ENCODE measurements at places on chromosomes 12 and 14. TPM values are rescaled to one million over a fixed set of nuclear protein-coding genes. Genes with fewer than 3 reads are reported as not detected.
A peak's percentile ranks its signal among the peaks of the same experiment; 100 is the strongest.

DNA sequence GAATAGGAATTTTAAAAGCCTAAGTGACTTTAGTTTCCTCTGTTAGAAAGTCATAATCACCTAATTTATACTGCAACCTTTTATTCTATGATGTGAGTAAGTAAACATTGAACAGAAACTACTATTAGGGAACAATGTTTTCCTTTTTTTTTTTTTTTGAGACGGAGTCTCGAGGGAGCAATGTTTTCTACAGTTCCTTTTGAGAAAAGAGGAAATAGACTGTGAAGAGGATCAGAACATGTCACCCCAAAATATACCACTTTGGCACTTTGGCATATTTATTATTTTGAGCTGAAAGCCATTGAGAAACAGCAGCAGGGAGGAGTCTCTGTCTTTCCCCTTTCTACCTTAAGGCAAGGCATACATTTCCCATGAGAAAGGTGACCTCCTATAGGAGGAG, 162.7 kb upstream of the CNOT2 start:
- DNase-seq: no peak

- no peak for DNase-seq
These were observed 4.5 kb downstream of the E2F7 start for GRCh38 chr12:77060883-77061240.

DNA sequence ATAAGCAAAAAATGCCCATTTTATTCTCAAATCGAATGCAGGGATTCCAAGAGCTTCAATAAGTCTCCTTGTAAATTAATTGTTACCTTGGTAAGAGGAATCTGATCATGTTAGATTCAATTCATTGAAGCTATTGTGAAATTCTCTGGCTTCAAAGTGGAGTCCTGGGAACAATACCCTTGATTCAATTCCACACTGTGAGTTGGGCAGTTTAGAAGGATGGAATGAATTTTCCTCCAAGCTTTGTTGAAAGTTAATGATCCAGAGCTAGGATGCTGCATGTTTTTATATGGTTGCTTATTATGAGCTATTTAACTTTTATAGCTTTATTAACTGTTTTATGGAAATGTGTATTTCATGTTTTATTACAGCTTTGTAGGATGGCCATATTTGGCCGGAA, 89.9 kb upstream of the IGF1 start:
- DNase-seq: no peak

DNA sequence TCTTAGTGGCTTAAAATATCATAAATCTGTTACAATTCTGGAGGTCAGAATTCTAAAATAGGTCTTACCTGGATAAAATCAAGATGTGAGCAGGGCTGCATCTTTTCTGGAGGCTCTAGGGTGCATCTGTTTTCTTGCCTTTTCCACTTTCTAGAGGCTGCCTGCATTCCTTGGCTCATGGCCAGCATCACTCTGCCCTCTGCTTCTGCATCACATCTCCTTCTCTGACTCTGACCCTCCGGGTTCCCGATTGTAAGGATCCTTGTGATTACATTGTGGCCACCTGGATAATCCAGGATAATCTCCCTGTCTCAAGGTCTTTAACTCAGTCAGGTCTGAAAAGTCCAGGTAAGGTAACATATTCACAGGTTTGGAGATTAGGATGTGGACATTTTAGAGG, 11.0 kb upstream of the BMP4 start:
- DNase-seq: no peak

DNA sequence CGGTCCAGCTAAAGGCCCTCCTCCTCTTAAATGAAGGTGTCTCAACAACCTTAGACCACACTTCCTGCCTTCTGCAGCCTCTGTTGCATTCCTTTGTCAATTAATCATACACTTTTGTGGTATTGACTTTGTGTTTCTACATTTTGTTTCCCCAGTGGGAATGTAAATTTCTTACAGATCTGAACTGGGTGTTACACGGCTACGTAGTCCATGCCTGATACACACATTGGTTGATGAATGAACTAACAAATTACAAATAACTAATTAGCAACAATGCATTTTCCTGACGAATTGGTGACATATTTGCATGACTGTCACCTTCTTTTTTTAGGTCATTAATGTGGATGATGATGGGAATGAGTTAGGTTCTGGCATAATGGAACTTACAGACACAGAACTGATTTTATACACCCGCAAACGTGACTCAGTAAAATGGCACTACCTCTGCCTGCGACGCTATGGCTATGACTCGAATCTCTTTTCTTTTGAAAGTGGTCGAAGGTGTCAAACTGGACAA, 15.2 kb upstream of the CCT2 start:
- DNase-seq: no peak

- no peak for DNase-seq
These were observed 73.7 kb downstream of the BBS10 start for GRCh38 chr12:76274420-76275083.

- DNase-seq: no peak
These were observed 10.8 kb upstream of the ACTR6 start for GRCh38 chr12:100189636-100190394.

GRCh38 chr12:43578782-43579181, 26.8 kb upstream of the ADAMTS20 start:
- DNase-seq: peak; percentile 10

DNA sequence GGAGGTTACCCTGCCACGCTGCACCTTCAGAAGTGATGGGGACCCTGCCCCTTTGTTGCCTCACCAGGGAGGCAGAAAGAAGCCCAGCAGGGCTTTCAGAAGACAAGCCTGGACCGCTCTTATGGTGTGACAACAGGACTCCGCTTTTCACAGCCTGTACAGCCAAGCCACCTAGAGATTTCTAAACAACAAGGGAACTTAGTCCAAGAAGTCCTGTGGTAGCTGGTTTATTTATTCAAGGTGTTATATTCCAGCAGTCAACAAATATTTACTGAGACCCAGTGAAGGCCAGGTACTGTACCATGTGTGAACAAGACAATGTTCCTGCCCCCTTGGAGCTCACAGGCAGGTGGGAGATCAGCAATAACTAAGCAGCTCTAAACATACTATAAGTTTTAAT, 4.0 kb upstream of the TMEM229B start:
- DNase-seq: no peak

GOLGA3 gene
- 64.1 TPM for total RNA-seq

SPIC gene
- total RNA-seq: not detected

SERPINA1 gene
- total RNA-seq: 26.1 TPM

PLXNC1 gene
- total RNA-seq: 4.0 TPM

NAV3 gene
- total RNA-seq: 20.7 TPM
